ENCODE measurements at places on chromosomes 13 and 19. TPM values are rescaled to one million over a fixed set of nuclear protein-coding genes. Genes with fewer than 3 reads are reported as not detected.
A peak's percentile ranks its signal among the peaks of the same experiment; 100 is the strongest.

GRCh38 chr19:44635581-44636438, 7.9 kb upstream of the PVR start:
- no peaks in the 10 kb centered on the region for H3K36me3 ChIP-seq
- no peaks in the 10 kb centered on the region for H3K27me3 ChIP-seq
- no peak for DNase-seq
- H3K27ac ChIP-seq, result no peak overlapping the region

DNA sequence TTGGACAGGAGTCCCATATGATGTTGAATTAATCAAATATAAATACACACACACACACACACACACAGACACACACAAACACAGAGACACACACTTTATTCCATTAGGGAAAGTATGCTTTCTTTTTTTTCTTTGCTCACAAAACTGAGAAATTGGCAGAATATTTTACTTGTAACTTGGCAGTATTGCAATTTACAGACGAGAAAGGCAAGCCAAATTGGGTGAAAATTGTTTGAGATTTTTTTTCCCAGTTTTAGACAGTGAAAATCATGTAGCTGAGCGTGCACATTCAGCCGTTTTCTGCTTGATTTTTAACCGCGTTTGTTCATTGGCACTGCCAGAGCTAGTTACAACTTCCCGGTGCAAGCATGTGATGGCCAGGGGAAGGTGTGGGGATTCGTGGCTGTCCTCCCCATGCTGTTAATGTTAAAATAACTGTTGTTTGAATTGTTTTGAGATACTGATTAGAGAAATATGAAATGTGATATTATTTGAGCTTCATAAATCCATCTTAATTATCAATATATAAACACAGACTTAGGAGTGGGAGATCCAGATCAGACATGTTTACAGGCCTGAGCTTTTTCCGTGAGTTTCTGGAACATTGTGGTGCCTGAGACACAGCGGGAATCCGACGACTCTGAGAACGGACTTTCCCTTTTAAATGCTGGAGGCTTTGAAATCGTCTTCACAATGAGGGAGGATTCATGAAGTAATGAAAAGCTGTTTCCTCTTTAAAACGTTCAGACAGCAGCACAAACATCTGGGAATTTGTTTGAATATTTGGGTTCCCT, 125.5 kb downstream of the KCNRG start:
- H3K36me3 ChIP-seq, result no peaks in the 10 kb centered on the region
- no peaks in the 10 kb centered on the region for H3K27me3 ChIP-seq
- H3K4me1 ChIP-seq, result peaks cover 25% of the 10 kb centered on the region
- no peak for DNase-seq

- H3K27ac ChIP-seq, result no peak overlapping the region
- no peak for DNase-seq
- no peaks in the 10 kb centered on the region for H3K36me3 ChIP-seq
- no peak overlapping the region for H3K4me3 ChIP-seq
These were observed 17.7 kb downstream of the LIPE start for GRCh38 chr19:42409477-42409876.

DNA sequence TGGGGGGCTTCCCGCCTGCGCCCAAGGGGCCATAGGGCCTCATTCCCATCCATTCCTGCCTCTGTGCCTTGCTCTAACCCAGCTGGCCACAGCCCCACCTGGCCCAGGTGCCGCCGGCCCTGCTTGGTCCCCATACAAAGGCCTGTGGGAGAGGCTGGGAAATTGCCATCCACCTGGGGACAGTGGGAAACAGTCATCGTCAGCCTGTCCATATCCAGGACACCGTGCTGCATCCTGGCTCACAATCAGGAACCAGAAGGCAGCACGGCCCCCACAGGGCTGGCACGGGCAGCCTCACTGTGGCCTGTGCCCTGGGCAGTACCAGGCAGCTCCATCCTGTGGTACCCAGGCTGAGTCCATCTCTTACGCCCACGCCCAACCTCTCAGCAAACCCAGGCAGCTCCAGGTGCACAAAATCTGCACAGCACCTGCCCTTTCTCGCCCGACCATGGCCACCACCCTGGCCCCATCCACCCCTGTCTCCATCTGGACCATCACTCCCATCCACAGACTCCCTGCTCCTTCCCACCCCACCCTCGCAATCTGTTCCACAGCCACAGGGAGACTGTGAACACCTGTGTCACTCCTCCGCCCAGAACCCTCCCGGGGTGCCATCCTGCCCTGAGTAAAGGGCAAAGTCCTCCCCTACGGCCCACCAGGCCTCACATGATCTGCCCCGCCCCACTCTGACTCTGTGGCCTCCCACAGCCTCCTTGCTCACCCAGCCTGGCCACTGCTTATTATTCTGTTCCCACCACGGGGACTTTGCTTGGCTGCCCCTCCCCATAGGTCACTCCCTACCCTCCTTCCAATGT, 21.1 kb upstream of the FBXO27 start:
- no peak overlapping the region for H3K4me3 ChIP-seq
- no peak for DNase-seq
- no peak overlapping the region for H3K27ac ChIP-seq
- no peaks in the 10 kb centered on the region for H3K36me3 ChIP-seq

- no peaks in the 10 kb centered on the region for H3K27me3 ChIP-seq
- H3K4me3 ChIP-seq, result no peak overlapping the region
- no peak overlapping the region for H3K27ac ChIP-seq
- H3K4me1 ChIP-seq, result no peaks in the 10 kb centered on the region
These were observed 553.9 kb downstream of the LMO7 start for GRCh38 chr13:76189882-76190519.

DNA sequence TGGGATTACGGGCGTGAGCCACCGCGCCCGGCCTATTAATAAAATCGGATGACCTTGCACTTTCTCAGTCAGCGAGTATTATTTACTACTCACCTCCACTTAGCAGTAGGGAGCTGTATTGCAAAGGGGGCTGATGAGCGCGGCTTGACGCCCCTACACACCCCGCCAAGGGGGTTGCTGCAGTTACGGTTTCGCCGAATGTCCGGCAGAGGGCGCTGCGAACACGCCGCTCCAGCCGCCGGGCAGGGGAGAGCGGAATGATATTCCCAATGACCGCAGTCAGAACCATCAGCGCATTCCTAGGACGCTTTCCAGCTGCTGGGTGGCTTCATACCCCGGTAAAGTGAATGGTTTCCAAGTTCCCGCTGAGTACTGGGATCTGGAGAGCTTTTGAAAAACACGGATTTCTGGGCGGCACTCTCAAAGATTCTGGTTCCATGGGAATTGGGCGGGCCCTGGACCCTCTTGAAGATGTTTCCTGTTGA, 30.0 kb upstream of the TPT1 start:
- peaks cover 7% of the 10 kb centered on the region for H3K4me1 ChIP-seq
- no peaks in the 10 kb centered on the region for H3K36me3 ChIP-seq
- no peaks in the 10 kb centered on the region for H3K27me3 ChIP-seq
- no peak overlapping the region for H3K27ac ChIP-seq
- peak; percentile 82 for DNase-seq
- H3K4me3 ChIP-seq, result no peak overlapping the region

DNA sequence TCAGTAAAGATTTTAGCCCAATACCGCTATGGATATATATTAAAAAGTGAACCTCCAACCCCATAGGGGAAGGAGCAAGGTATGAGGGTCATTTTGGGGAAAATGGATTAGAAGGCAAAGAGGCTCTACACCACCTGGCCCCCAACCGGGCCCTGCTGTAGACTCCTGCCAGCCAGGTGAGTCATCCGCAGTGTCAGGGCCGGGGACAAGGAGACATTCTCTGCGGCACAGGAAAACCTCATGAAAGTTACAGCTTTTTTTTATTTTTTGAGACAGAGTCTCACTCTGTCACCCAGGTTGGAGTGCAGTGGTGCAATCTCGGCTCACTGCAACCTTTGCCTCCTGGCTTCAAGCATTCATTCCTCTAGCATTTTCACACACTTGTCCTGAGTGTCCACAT, 32.0 kb downstream of the ZFR2 start:
- no peak overlapping the region for H3K27ac ChIP-seq
- no peak overlapping the region for H3K4me3 ChIP-seq
- no peaks in the 10 kb centered on the region for H3K4me1 ChIP-seq
- no peaks in the 10 kb centered on the region for H3K36me3 ChIP-seq
- no peak for DNase-seq
- H3K27me3 ChIP-seq, result no peaks in the 10 kb centered on the region

- H3K27ac ChIP-seq, result no peak overlapping the region
- H3K36me3 ChIP-seq, result peaks cover 3% of the 10 kb centered on the region
- peaks cover 7% of the 10 kb centered on the region for H3K4me1 ChIP-seq
- DNase-seq, result no peak
These were observed 5.5 kb downstream of the ZBTB7A start for GRCh38 chr19:4061178-4061682.

DNA sequence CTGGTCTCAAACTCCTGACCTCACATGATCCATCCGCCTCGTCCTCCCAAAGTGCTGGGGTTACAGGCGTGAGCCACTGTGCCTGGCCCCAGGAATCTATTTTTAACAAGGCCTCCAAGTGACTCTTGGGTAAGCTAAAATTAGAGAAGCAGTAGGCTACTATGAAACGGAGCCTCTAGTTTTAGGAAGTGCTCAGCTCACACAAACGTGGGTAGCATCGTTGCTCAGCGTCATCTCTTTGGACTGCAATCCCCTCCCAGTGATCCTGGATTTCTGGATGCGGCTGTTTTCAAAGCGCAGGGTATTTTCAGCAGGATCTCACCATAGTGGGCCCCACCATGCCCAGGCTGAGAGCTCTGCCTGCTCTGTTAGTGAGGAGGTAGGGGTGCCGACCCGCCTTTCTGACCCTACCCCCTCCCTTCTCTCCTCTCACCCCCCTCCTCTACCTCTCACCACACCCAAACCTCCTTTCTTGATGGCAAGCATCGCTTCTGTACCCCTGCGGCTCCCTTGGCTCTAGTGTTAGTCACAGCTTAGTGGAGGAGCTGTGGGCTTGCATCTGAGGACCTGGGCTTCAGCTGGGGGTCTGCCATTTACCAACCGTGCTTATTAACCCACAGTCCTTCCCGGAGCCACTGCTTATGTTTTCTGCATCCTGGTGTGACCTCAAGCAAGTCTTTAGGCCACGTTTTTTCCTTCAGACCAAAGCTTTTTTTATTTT, 34.2 kb downstream of the GJA3 start:
- peaks cover 9% of the 10 kb centered on the region for H3K27me3 ChIP-seq
- DNase-seq, result no peak
- H3K4me3 ChIP-seq, result no peak overlapping the region
- H3K36me3 ChIP-seq, result no peaks in the 10 kb centered on the region
- H3K4me1 ChIP-seq, result peaks cover 11% of the 10 kb centered on the region
- H3K27ac ChIP-seq, result no peak overlapping the region

GRCh38 chr13:100454876-100455275, 133.7 kb downstream of the GGACT start:
- no peaks in the 10 kb centered on the region for H3K36me3 ChIP-seq
- no peak overlapping the region for H3K4me3 ChIP-seq
- no peaks in the 10 kb centered on the region for H3K27me3 ChIP-seq
- H3K27ac ChIP-seq, result no peak overlapping the region
- peak; percentile 76 for DNase-seq

Gene ALOX5AP
- total RNA-seq, result not detected

Gene SOX21
- not detected for total RNA-seq

Gene ZNF726
- 0.80 TPM for total RNA-seq

Gene ZNF284
- total RNA-seq, result 3.1 TPM

Gene CGB8
- not detected for total RNA-seq

Gene SERPINE3
- not detected for total RNA-seq

Gene UBE2L5
- not detected for total RNA-seq

Gene TEX29
- 0.76 TPM for total RNA-seq

Gene BEST2
- total RNA-seq, result 0.13 TPM
